CD8-positive, alpha-beta T cell (primary cell): ENCODE measurements at places on chromosomes 3 and 15.

- no peak for DNase-seq
Measured at GRCh38 chr15:97425596-97425995, 534.9 kb upstream of the ARRDC4 start.

GRCh38 chr3:113143353-113143752 is 68.0 kb upstream of the BOC start:
- no peak for DNase-seq

GRCh38 chr15:67179411-67179995 is 75.0 kb downstream of the AAGAB start:
- DNase-seq = no peak

DNA sequence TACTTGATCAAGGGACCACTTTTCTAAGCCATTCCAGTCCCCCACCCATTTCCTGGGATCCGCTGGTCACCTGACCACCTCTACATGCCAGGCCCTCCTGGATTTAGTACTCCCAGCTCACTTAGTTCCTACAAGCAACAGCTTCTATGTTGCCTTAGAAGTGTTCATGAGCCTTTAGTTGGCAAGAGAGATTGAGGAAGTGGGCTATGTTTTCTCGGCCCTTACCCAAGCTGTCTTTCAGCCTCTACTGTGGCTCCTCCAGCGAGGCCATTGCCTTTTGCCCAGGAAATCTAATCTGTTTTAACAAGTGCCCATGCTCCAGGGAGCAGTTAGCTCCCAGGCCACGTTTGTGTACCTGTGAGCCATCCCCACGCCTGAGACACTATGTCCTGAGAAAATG is 4.5 kb upstream of the PRKAR2A start:
- no peak for DNase-seq

- no peak for DNase-seq
Measured at GRCh38 chr3:197398286-197398878, 100.0 kb upstream of the DLG1 start.

GRCh38 chr15:40340740-40341400 is at the start of gene CCDC9B:
TSS of gene CCDC9B (minus strand) at chr15:40340939. CDS start at chr15:40340819, 120 bp downstream.
- no peak for DNase-seq

DNA sequence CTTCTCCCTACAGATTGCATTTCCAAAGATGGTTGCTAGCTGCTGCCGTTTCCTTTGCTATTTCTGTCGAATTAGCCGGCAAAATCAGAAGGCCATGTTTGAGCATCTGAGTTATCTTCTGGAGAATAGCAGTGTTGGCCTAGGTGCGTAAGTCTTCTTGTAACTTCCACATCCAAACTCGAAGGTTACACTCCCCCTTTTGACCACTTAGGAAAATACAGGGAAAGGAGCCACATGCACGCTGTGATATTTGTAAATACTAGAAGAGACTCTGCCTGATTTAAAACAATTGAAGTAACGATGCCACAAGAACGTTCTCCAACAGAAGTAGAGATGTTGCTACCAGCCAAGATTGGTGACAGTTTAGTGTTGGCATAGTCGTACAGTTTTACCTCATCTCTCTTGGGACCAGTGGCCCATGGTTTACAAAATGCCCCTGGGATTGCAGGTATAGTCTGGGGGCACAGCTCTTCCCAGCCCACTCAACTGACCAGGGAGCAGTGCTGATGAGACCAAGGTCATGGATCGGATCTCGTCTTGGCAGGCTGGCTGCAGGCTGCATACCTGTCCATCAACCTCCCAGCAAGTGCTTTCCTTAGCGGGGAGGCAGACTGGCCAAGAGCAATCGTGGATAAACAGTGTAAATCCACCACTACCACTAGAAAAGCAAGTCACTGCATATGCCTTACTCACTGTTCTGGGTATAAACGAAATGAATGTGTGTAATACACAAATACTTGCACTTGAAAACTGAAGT is 268.4 kb upstream of the CHRM5 start:
- no peak for DNase-seq

- peak; percentile 86 for DNase-seq
Measured at GRCh38 chr15:69729167-69729748, 276.6 kb downstream of the RPLP1 start.

DNA sequence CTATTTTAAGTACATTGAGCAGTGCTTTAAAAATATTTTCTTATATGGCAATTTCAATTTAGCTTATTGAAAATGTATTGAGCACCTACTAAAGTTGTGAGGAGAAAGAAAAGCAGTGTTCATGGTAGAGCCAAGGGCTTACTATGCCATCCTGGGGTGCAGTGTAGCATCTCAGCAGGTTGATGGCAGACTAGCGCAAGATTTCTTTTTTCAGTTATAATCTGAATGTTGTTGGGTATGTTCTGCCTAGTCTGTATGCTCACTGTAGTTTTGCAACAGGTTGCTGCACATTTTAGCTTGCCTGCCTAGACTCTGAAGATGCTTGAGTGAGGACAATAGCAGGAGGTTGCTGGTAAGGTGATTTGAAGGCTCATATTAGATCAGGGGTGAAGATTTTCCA is 103.1 kb upstream of the UNC13C start:
- no peak for DNase-seq

DNA sequence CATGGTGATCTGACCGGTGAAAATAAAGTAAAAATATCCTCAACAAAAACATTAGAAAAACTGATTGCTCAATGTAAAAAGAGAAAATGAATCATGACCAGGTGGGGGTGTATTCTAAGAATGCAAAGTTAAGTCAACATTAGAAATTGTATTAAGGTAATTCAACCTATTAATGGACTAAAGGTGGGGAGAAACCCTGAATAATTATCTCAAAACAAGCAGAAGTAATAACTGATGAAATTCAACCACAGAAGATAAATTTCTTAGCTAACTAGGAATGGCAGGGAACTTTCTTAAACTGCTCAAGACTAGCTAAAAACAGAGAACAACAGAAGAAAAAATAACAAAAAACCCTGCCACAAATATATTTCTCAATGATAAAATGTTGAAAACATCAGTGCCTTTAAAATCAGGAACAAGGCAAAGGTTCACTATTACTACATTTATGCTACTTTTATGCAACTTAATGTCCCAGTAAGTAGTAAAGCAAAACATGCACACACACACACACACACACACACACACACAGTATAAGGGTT is 204.4 kb upstream of the THBS1 start:
- DNase-seq = no peak

DNA sequence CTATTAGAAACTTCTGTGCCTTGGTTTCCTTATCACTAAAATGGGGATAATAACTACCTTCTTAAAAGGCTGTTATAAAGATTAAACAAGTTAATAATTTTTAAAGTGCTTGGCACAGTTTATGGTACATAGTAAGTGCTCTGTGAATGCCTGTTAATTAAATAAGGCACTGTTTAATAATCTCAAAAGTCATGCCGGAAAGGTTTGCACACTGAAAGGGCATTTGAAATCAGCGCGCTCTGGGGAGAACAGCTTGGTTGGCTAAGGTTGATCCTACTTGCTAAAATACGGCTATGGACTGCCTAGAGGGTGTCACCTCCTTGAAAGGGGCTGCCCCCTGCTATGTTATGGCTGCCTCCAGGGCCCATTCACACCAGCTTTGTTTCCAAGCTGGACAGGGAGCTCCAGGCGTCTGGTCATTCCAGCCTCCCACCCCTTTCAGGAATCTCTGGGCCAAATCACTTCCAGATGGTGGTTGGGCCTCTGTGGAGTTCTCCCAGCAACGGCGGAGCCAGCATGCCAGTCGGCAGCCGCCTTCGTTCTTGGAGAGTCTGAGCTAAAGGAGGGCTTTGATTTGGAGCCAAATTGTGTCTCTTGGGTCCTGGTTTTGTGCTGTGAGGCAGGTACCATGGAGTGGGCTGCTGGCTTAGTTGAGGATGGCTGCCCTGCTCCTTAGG is 5.9 kb downstream of the FLNB start:
- DNase-seq = no peak

GRCh38 chr15:75578173-75578947 is 755 bp downstream of the PTPN9 start:
- DNase-seq = no peak

DNA sequence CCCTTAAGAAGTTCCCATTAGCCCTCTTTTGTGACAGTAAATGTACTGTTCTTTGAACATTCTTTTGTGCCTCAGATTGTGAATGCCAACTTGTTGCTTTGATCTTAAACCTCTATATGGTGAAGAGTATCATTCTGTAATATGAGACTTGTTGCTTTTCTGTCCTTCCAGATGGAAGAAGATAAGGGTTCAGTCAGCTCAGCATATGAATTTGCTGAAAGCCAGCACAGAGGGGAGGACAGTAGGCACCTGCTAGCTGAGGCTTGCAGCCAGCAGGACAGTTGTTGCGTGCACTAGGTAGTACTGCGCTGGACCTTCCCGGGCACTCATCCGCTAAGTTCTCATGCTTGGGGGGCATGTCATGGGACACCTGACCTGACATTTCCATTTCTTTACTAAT is 74.7 kb downstream of the DCUN1D1 start:
- no peak for DNase-seq
